ENCODE measurements at places on chromosomes 3 and 15. TPM values are rescaled to one million over a fixed set of nuclear protein-coding genes. Genes with fewer than 3 reads are reported as not detected.

GRCh38 chr3:37627951-37628620 lies 233.6 kb upstream of the CTDSPL start:
- no peak for DNase-seq

DNA sequence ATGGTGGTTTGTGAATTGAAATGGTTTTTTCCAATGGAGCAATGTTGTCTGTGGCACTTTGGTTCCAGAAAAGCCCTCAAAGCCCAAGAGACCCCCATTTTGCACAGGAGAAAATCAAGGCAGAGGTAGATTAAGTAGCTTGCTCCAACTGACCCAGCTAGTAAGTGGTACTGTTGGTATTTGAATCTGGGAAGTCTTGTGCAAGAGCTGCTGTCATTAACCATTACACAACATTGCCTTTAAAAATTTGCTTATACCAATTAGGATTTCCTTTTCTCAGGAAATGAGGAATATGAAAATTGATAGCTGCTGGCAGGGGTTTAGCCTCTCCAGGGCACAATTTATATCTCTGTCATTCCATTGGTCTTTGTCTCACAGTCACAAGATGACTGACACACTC lies 102.4 kb upstream of the UBE3A start:
- DNase-seq: no peak

DNA sequence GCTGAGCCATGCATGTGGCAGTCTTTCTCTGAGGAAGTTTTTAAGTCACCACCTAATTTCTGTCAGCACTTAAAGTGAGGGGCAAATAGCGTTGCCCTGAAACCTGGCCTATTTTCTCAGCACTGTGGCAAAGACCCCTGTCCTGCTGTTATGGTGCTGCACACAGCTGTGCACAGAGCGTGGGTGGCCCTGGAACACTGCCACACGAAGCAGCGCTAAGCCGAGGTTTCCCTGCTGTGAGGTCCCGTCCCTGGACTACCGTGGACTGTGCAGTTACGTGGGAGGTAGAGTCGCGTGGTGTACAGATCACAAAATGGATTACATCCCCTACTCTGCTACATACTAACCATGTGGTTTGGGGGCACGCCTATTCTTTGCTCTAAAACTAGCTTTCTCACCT lies 101.6 kb upstream of the NR2E3 start:
- no peak for DNase-seq

DNA sequence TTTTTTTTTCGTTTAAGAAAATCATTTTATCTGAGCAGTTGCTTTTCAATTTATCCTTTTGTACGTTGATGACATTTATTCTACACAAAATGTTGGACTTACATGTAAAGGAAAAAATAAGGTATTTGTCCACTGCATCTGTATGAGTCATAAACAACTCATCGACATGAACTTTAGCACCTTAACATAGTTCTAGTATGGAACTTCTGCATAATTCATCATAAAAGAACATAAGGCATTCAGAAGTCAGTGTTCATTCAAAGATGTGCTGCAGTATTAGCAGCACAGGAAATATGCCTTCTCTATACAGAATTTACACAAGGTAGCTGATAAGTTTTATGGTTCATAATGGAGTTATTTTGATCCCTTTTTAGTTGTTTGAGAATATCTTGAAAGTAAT lies 801.6 kb downstream of the CADM2 start:
- DNase-seq: peak; percentile 7

DNA sequence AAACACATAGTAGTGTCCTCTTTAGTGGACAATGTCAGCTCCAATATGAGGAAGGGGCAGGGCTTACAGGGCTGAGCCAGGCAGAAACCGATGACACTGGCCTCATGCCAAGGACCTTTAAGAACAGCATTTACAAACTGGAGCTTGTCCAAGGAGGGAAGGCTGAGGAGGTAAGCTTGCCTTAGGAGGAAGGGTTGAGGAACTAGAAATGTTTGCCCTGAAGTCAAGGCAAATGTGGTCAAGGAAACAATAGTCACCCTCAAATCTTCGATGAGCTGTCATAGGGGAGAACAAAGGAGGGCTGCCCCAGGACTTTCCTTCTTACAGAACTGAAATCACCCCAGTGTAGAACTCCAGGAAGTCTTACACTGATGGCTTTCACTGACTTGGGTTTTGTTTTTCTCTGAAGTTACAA lies 136.4 kb downstream of the LIPC start:
- no peak for DNase-seq

DNA sequence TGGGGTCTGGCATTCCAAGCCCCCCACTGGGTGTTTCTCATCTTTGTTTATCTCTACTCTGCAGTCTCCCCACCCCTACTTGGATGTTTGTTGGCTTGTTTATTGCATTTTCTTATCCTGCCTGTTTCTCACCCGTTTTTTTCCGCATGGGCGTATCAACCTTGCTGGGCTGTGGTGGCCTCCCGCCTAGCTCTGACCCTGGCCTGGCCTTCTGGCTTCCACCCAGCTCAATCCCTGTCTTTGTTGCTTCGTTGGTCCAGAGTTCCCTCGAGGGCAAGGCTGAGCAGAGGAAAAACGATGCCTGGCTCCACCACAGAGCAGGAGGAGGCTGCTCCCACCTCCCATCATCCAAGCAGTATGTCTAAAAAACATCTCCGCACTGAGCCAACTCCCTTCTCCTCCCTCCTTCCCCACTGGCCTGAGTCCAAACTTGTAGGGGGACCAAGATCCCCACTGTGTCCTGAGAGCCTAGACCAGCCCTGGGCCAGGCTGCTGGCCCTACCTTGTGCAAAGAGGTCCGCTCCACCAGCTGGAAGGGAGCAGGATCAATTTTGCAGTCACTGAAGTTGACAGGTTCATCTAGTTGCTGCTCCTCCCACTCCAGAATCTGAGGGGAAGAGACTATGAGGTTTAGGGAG lies 9.8 kb downstream of the CLCN2 start:
- DNase-seq: no peak

- no peak for DNase-seq
Measured at GRCh38 chr15:89732451-89733172, 18.4 kb downstream of the MESP1 start.

The FBXO40 gene
- not detected for total RNA-seq

GRCh38 chr15:86312486-86312885 lies 232.8 kb downstream of the AGBL1 start:
- no peak for DNase-seq

The ARGFX gene
- total RNA-seq: not detected

GRCh38 chr3:185825006-185825638 lies at the start of gene IGF2BP2:
TSS of gene IGF2BP2 (minus strand) at chr3:185825042. CDS start at chr3:185824960, 82 bp downstream.
- peak; percentile 67 for DNase-seq

GRCh38 chr15:74141591-74141990 lies 11.2 kb downstream of the ISLR2 start:
- no peak for DNase-seq

- DNase-seq: no peak
Measured at GRCh38 chr15:30046430-30046829, 36.3 kb upstream of the GOLGA8J start.

The PAQR5 gene
- total RNA-seq: 0.07 TPM

- no peak for DNase-seq
Measured at GRCh38 chr3:170695486-170696064, 109.7 kb upstream of the SLC7A14 start.

GRCh38 chr15:40002295-40002694 lies 36.7 kb downstream of the SRP14 start:
- peak; percentile 39 for DNase-seq

The HDDC3 gene
- total RNA-seq: 15.7 TPM
